Muscle of leg (tissue), 16 donors: ENCODE measurements at places on chromosomes 5 and 9. TPM values are rescaled to one million over a fixed set of nuclear protein-coding genes. Genes with fewer than 3 reads are reported as not detected.

The DHFR gene
- 28.0 TPM for total RNA-seq

The GABRG2 gene
- not detected for total RNA-seq

The CCL21 gene
- total RNA-seq: 13.5 TPM

The ARSI gene
- 6.8 TPM for total RNA-seq

The ZBED3 gene
- total RNA-seq: 3.2 TPM

The C7 gene
- total RNA-seq: 2.3 TPM

The CSF2 gene
- total RNA-seq: not detected

The TAF11L5 gene
- total RNA-seq: not detected

The UCK1 gene
- 19.6 TPM for total RNA-seq

The SLC34A1 gene
- total RNA-seq: not detected

The DNAJC18 gene
- 15.3 TPM for total RNA-seq

The SLC36A3 gene
- not detected for total RNA-seq

The SPATA31E1 gene
- total RNA-seq: not detected

The KIAA0825 gene
- 5.6 TPM for total RNA-seq

The FOXD4L4 gene
- total RNA-seq: 0.04 TPM

The SMIM23 gene
- not detected for total RNA-seq

The IFNA4 gene
- not detected for total RNA-seq

The C6 gene
- total RNA-seq: 0.18 TPM

The ARL14EPL gene
- total RNA-seq: 0.09 TPM

The EIF4E1B gene
- total RNA-seq: not detected

The NR4A3 gene
- 0.58 TPM for total RNA-seq
